ENCODE measurements at places on chromosomes 2 and 18. TPM values are rescaled to one million over a fixed set of nuclear protein-coding genes. Genes with fewer than 3 reads are reported as not detected.

- no peak for DNase-seq
These were observed 448.1 kb upstream of the SMIM21 start for GRCh38 chr18:75875559-75875958.

Gene ALLC
- not detected for total RNA-seq

DNA sequence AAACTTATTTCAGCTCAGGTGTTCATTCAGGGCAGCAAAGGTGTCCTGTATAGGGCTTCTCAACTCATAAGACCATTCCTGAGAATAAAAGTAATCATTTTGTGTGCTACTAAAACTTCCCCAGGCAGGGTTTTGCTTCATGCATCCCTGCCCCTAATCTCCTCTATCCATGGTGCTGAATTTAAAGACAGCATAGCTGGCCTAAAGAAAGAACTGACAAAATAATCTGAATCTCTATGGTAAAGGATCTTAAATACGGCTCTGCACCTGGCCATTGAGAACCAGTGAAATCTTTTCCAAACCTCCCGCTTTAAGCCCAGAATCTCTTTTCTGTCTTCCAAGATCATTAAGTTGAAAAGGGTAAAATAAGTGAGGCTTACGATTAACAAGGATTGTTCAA is 292.1 kb upstream of the KLHL29 start:
- no peak for DNase-seq

- no peak for DNase-seq
These were observed 30.0 kb upstream of the KLHL29 start for GRCh38 chr2:23355001-23355400.

Gene IL1R2
- 0.13 TPM for total RNA-seq

DNA sequence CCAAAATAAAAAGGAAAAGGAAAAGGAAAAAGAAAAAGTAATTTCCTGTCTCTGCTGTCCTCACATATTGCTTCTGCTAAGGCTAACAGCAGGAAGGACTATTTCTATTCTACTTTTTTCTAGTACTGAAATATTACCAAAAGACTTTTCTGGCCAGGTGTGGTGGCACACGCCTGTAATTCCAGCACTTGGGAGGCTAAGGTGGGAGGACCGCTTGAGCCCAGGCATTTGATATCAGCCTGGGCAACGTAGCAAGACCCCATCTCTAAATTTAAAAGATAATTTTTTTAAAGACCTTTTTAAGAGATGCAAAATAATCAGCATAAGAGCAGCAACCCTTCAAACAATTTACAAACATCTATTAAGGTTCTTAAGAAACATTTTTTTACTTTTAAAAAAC is 31.2 kb downstream of the FASTKD1 start:
- no peak for DNase-seq

Gene CNGA3
- total RNA-seq: not detected

Gene PTCD3
- total RNA-seq: 63.3 TPM

Gene SPR
- total RNA-seq: 42.0 TPM

- DNase-seq: no peak
These were observed 2.4 kb downstream of the LRRFIP1 start for GRCh38 chr2:237629739-237630138.

GRCh38 chr2:205687641-205687956 is 5.3 kb downstream of the NRP2 start:
- DNase-seq: no peak

Gene SERPINB4
- not detected for total RNA-seq

Gene CPLX4
- total RNA-seq: not detected

DNA sequence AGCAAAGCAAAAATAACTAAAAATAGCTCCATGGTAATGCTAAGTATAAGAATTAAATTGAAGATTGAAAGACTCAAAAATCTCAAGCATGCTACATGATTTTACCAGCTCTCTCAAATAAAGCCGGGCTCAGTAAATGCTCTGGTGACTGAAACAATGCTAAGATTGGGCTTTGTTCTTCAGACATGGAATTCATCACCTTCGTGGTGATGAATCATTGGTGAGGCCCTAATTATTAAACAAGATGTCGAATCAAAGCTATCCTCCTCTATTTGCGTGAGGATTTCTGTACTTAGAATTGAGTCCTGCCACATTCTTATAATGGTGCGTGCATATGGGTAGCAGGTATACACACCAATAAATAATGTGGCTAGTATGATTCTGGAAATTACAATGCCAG is 58.8 kb upstream of the LRRTM1 start:
- DNase-seq: no peak

Gene DPP4
- total RNA-seq: 6.0 TPM

Gene MYCN
- total RNA-seq: 3.1 TPM

Gene QPCT
- 18.9 TPM for total RNA-seq

GRCh38 chr2:27977731-27978312 is 87.3 kb downstream of the BABAM2 start:
- DNase-seq: peak; percentile 60

Gene CSRNP3
- total RNA-seq: not detected

DNA sequence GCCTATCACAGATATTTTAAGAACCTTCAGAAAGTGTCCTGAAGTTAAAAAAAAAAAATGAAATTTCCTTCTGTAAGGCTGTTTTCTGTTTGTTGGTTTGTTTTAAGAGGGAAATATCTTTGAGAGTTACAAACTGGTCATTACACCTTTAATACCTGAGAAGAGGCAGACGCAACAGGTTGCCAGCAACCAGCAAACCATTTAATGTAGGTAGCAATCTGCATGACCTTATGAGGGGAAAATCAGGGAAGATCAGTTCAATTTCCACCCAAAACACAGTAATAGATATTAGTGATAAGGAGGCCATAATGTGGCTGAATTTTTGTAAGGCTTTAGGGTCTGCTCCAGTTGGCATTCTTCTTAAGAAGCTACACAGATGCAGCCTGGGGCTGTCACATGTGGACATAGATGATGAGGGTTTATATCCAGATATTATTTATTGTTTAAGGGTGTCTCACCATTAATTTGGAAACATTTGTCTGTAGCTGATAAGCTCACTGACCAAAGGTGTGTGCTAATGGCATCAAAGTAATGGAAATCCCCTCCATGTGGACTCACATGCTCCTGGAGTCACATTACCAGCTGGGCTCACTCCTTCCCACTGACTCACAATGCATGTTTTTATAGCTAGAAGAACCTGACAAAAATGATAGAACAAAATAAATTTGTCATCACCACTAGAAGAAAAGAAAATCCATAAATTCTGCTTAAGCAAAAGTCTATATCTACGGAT is 83.5 kb upstream of the DTNA start:
- DNase-seq: peak; percentile 22
